ENCODE measurements at places on chromosomes 11 and 22. TPM values are rescaled to one million over a fixed set of nuclear protein-coding genes. Genes with fewer than 3 reads are reported as not detected.

Gene FGF19
- total RNA-seq = not detected

GRCh38 chr22:46446799-46447198 is 90.6 kb downstream of the CELSR1 start:
- DNase-seq = no peak

Gene SYT8
- total RNA-seq = not detected

Gene SMTNL1
- total RNA-seq = not detected
